ENCODE measurements at places on chromosomes 16 and 17. TPM values are rescaled to one million over a fixed set of nuclear protein-coding genes. Genes with fewer than 3 reads are reported as not detected.

GRCh38 chr16:84136331-84137125, 8.4 kb downstream of the HSDL1 start:
- H3K36me3 ChIP-seq: no peaks in the 10 kb centered on the region
- peak overlapping the region; percentile 86 for H3K27ac ChIP-seq
- H3K27me3 ChIP-seq: no peaks in the 10 kb centered on the region
- H3K4me3 ChIP-seq: no peak overlapping the region

- H3K27ac ChIP-seq: no peak overlapping the region
- H3K36me3 ChIP-seq: no peaks in the 10 kb centered on the region
- H3K4me3 ChIP-seq: no peak overlapping the region
Observed at GRCh38 chr16:3038896-3039295, 2.2 kb upstream of the BICDL2 start.

DNA sequence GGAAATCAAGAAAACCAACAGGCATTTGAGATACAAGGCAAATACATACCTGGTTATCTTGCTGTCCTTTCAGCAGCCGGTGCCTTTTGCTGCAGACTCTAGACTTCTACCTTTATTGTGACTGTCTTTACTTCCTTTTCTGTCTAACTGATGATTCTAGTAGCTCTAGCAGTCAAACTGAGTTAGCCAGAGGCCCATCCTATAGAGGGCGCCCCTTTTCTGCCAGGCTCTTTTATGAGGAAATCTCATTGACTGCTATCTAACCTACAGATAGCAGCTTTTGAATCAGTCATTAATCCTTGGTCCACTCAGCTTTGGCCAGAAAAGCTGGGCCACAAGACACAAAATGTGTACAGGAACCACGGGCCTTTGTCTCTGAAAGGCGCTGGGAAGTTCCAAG, 87.5 kb upstream of the WSB1 start:
- H3K27me3 ChIP-seq: peaks cover 4% of the 10 kb centered on the region
- no peaks in the 10 kb centered on the region for H3K4me1 ChIP-seq
- peaks cover 19% of the 10 kb centered on the region for H3K36me3 ChIP-seq

Gene UTS2R
- 0.76 TPM for total RNA-seq

Gene KRT28
- not detected for total RNA-seq
